HT-29 (cell line): ENCODE measurements at places on chromosomes 1 and 21. TPM values are rescaled to one million over a fixed set of nuclear protein-coding genes. Genes with fewer than 3 reads are reported as not detected.

The B3GALT2 gene
- not detected in 2 replicates for total RNA-seq

The KHDRBS1 gene
- 75.2 and 90.4 TPM in 2 replicates for total RNA-seq

The PPP1R8 gene
- total RNA-seq = 58.5 and 70.1 TPM in 2 replicates

The CD1E gene
- not detected in 2 replicates for total RNA-seq

The RHD gene
- 0.66 TPM in 1 of 2 replicates, not detected in the other for total RNA-seq
